ENCODE measurements at places on chromosomes 7 and 10.

- no peak for DNase-seq
These were observed 562.3 kb downstream of the CCSER2 start for GRCh38 chr10:84890706-84891105.

GRCh38 chr10:102926842-102927241 is 8.7 kb downstream of the CNNM2 start:
- DNase-seq = no peak

- no peak for DNase-seq
These were observed 3.9 kb downstream of the FFAR4 start for GRCh38 chr10:93570383-93570782.

GRCh38 chr7:69871213-69871885 is 273.1 kb downstream of the AUTS2 start:
- no peak for DNase-seq

GRCh38 chr10:24916365-24916764 is 36.0 kb downstream of the PRTFDC1 start:
- no peak for DNase-seq

DNA sequence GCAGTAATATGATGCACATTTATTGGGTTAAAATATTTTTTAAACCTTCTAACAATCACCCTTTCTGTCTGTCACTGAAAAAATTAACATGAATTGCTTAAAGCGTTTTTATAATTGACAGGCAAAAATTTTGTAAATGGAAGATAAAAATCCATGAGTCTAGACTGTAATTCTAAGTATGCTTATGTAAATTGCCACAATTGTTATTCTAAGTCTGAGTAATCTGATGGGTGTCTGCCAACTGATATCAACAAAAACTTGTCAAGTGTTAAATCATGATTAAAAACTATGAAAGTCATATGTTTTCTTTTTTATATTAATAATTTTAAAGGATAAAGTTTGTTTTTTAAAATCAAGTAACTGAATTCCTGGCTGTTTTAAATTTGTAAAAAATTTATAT is 208.2 kb downstream of the CDK14 start:
- DNase-seq = no peak

DNA sequence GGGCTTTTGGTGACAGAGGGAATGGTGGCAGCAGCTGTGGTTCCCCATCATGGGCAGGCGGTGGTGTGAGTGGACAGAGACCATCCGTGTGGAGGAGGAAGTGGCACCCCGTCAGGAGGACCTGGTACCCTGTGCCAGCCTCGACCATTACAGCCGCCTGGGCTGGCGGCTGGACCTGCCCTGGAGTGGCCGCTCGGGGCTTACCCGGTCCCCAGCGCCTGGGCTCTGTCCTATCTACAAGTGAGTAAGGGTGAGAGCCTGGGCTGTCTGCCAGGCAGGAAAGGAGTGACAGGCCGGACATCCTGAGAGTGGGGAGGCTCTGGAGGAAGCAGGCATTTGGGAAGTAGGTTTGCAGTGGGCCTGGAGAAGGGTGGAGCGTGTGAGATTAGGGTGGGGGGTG is 2.9 kb upstream of the ZNF467 start:
- peak; percentile 78 for DNase-seq

GRCh38 chr7:111229181-111229740 is 138.3 kb downstream of the LRRN3 start:
- DNase-seq = no peak

DNA sequence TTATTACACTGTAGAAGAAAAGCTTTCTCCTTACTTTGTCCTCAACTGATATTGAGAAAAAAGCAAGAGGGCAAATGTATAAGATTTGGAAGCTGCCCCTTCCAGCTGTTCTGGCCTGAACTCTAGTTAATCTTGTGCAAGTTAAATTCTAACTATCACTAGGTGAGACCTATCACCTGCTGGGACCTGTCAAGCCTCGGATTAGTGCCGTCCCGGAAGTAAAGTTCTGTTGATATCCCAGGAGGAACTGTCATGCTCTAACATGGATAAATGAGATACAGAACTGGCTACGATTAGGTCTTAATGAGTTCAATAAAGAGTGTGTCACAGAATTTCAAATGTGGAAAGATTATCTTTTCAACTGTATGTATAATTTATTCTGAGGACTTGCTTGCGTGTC is 1.2 kb upstream of the BPGM start:
- DNase-seq = no peak

DNA sequence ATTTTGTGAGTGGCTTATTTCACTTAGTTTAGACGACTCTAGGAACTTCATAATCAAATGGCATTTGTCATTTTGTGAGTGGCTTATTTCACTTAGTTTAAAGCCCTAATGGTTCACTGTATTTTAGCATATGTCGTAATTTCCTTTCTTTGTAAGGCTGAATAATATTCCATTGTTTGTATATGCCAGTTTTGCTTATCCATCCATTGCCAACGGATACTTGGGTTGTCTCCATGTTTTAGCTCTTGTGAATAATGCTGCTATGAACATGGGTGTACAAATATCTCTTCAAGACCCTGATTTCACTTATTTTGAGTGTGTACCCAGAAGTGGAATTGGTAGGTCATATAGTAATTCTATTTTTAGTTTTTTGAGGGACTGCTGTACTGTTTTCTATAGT is 31.8 kb downstream of the DOCK1 start:
- no peak for DNase-seq

GRCh38 chr10:21473135-21473534 is 52.3 kb downstream of the SKIDA1 start:
- no peak for DNase-seq

- DNase-seq = no peak
These were observed 3.4 kb downstream of the FEZF1 start for GRCh38 chr7:122300956-122301833.

DNA sequence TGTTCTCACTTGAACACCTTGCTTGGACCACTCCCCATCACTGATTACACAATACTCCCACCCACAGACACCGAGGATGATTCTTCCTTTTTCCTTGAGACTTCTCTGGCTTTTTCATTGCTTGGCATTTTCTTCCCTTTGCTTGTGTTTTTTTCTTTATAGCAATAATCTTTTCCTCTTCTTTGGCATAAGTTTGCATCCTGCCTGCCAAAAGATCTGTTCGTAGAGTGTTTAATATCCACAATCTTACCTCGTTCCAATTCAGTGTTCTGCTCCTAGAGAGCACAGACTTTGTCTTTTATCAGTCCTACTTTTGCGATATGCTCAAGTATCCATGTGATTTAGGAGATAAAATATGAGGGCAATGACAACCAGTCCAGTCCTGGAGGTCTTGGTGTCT is 303.3 kb upstream of the CDC14C start:
- DNase-seq = no peak

DNA sequence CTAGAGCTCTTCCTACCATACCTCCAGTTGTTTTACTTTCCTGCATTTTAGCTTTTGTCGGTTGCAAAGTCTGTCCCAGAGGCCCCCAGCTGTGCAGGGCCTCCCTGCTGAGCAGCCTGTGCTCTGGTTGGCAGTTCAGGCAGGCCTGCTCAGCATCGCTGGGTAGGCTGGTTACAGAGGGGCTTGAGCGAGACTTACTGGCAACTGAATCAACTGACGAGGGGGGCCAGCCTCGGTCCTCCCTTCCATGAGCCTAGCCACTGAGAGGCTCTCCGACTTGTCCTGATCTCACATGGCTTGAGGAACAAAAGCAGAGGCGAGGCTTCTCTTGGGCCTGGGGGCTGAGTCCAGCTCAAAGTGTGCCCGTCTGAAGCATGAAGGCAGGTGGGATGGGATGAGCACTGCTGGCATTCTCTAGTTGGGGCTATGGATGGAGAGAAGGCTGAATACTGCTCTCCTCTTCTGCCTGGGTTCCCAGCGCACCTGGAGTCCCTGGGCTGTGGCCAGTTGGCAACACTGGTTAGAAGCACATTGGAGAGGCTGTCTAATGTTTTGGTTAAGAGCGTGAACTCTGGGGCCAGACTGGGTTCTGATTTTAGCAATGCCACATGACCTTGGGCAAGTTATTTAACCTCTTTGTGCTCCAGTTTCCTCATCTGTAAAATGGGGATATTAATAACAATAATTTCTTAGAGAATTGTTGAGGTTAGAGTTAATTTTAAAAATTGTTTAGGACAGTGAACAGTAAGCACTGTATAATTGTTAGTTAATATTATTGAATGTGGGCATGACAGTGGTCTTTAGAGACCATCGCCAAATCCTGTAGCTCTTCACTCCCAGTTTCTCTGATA is 6.9 kb upstream of the SFRP5 start:
- DNase-seq = no peak

DNA sequence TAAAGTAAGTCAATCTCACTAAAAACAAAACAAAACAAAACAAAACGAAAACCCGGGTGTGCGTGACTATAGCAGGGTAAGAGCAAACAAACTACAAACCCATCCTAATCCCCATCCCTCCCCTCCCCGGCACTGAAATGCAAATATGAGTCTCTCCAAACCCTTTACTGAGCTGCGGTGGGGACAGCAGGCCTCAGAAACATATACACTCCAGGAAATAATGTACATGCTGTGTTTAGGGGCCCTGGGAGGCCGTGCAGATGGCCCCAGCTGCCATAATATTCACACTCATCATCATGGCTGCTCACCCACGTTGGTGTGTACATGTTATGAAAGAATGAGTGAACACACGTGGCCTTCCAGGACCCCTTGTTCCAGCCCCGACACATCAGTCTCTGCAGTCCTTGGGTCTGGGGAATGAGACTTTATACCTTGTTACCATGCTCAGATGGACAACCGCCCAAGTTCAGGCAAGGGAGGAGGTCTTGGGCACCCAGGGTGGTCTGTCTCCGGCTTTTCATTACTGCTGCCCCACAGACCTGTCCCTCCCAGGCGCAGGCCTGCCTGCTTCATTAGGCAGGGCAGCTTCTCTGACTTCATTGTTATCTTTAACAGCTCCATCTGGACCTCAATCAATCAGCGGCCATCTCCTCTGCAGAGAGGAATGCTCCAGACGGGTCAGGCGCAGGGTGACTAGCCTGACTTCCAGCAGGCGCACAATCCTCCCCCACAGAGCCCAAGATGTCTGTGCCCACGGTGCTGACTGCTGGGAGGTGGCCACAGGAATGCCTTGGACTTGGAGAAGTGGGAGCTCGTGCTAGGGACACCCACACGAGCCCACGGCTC is 20.6 kb downstream of the HSPA12A start:
- no peak for DNase-seq

DNA sequence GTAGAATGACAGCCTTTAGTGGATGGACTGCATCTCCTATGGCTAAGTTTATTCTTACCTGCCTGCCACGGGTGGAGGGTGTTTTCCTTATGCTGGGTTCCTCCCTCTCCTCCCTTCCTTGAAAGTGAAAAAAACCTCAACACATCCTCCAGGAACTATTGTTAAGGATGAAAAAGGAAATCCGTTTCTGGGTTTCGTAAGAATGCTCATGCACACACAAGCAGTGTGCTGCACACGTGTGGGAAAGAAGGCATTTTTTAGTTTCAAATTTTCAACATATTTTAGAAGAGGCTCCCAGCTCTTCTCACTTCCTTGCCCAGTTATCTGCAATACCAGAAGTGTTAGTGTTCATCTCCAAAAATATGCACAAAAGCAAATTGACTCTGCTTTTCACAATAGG is 90.6 kb downstream of the FAM171A1 start:
- DNase-seq = no peak

DNA sequence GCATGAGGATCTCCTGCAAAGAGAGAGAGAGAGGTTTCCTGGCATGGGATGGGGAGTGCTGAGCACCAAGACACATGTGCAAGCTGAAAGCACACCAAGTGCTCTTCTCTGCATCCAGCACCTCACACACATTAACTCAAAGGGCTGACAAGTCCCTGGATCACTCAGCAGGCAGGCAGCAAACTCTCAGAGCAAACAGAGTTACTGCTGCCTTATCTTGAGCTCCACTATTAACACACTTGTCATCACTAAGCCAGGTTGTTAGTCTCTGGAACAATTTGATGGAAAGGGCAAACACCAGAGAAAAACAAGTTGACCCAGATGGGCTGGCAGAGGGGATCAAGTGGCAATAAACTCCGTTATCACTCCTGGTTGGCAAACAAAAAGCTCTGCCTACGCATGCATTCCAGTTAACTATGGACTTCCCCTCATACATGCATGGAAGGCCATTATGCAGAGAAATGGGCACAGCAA is 349.9 kb downstream of the KCNMA1 start:
- DNase-seq = no peak

- no peak for DNase-seq
These were observed 303.5 kb downstream of the OTUD1 start for GRCh38 chr10:23742368-23742767.

DNA sequence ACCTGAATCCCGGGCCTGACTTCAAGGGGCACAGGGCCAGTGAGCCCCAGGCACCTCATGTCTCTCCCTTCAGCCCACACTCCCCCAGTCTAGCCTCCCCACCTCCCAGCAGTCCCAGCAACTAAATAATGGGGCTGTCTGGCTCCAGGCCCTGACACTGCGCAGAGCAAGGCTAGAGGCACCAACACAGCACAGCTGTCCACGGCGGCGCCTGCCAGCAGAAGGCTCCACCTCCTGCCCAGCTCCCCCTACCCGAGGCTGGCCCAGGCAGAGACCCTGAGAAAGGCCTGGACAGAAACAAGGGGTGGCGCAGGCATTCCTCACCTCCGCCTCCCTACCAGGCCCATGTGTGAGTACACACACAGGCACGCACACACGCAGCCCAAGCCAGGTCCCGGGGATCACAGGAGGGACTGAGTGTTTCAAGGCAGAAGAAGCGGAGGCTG is 6.1 kb downstream of the KCNH2 start:
- no peak for DNase-seq

GRCh38 chr10:8183241-8183704 is 128.8 kb downstream of the GATA3 start:
- DNase-seq = no peak

DNA sequence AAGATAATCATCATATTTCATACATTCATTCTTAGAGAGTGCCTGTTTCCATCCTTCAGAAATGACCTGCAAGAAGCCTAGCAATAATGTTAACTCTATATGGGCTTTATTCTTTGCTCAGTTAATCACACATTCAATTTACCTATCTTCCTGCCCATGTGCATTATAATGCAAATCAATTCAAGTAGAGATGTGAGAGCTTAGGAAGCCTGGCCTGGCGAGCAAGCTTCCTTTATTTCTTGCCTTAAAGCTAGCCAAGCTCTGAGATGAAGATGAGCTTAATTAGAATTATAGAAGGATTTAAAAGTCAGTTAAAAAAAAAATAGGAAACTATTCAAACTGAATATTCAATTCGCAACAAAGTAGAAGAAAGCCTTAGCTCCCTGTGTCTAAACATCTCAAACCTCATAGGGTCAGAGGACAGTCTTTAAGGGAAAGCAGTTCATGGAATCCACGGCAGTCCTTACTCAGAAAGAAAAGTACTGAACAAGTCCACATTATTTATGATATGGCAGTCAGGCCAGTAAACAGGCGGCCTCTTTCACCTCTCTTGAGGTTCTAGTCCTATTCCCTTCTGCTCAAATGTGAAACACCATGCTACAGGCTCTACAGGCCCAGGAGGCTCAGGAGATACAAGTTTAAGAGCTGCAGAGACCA is 214.1 kb downstream of the TFEC start:
- no peak for DNase-seq

GRCh38 chr7:19284136-19284535 is 138.9 kb upstream of the FERD3L start:
- DNase-seq = no peak

GRCh38 chr10:43039624-43040481 is 37.0 kb upstream of the RET start:
- no peak for DNase-seq
